ENCODE measurements at places on chromosomes 16 and 17.
A peak's percentile ranks its signal among the peaks of the same experiment; 100 is the strongest.

- DNase-seq = no peak
Measured at GRCh38 chr16:89314854-89315253, 97.4 kb downstream of the ZNF778 start.

DNA sequence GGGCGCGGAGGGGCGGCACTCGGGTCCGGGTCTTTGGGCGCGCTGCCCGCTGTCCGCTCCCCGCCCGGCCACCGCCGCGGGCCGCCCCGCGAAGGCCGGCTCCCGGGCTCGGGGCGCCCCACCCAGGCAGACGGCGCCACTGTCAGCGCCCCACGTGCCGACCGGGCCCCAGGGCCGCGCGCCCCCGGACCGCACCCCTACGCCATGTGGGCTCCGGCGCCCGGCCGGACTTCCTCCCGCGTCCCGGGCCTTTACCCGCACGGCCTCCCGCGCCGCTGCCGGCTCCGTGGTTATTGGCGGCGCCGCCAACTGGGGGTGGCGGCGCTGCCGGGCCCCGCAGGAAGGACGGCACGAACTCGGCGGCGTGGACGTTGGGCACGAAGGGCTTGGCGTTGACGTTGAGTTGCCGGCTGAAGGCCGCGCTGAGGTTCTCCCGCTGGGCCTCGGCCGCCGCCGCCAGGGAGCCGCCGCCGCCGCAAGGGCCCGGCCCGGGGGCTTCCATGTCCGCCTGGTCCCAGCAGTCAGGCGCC lies 577 bp downstream of the GSPT1 start:
- DNase-seq = peak; percentile 63

DNA sequence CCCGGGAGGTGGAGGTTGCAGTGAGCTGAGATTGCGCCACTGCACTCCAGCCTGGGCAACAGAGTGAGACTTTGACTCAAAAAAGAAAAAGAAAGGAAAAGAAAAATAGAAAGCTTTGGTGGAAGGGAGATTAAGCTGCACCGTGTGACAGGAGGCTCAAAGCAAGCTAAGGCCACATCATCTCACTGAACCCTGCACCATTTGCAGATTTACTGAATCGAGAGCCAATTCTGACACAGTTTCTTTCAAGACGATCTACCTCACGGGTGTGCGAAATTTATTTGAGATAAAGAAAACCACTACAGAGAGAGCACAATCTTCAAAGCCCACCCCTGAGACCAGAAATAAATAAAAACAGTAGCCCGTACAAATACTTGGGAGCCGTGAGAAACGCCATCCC lies 49.6 kb downstream of the RTN4RL1 start:
- DNase-seq = no peak

GRCh38 chr16:17272716-17273115 lies 198.0 kb downstream of the XYLT1 start:
- DNase-seq = no peak

GRCh38 chr16:57507136-57508034 lies 21.1 kb upstream of the DOK4 start:
- DNase-seq = no peak

DNA sequence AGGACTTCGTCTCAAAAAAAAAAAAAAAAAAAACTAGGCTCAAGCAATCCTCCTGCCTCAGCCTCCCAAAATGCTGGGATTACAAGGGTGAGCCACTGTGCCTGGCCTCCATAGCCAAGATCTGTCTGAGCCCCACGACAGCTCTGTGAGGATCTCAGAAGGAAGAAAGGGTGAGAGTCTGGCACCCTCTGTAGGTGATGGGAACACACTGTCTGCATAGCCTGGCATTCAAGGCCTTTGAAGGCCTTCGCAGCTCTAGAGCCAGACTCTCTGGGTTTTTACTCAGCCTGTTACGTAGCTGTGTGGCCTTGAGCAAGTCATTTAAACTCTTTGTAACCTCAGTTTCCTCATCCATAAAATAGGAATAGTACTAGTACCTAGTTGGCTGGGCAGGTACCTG lies 6.3 kb upstream of the XPO6 start:
- peak; percentile 18 for DNase-seq

- no peak for DNase-seq
Measured at GRCh38 chr16:78930561-78930960, 670.0 kb downstream of the MAF start.

DNA sequence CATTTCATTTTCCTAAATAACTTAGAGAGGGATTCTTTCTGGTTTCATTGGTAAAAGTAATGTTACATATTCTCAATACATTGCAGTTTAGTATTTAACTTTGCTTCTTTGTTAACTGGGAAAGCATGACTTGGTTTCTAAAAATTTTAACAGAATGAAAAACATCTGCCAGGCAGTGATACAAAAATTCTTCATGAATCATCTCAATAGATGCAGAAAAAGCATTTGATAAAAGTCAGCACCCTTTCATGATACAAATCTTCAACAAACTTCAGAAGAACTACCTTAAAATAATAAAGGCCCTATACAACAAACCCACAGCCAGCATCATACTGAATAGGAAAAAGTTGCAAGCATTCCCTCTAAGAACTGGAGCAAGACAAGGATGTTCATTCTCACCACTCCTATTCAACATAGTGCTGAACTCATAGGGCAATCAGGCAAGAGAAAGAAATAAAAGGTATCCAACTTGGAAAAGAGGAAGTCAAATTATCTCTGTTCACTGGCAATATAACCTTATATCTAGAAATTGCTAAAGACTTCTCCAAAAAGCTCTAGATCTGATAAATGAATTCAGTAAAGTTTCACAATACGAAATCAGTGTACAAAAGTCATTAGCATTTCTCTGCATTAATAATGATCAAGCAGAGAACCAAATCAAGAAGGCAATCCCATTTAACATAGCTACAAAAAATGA lies 50.4 kb downstream of the SLFN5 start:
- DNase-seq = no peak

GRCh38 chr17:80152081-80152702 lies 5.3 kb upstream of the EIF4A3 start:
- DNase-seq = no peak

DNA sequence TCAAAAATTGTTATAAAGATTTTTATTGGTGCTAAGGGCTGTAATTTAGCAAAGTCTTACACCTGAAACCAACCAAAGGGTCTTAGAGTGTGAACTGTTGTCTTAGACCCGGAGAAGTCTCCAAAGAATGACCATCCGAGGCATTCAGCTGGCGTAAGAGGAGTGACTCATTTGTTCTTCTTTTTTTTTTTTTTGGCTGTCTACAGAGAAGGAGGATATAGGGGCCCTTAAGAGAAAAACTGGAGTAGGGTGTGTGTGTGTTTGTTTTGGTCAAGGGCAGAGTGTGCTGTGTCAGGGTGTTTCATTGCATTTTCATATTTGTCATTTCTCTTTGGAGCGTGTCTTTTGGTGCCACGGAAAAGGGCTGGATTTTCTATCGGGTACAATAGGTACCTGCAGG lies 508.0 kb downstream of the WWOX start:
- no peak for DNase-seq

DNA sequence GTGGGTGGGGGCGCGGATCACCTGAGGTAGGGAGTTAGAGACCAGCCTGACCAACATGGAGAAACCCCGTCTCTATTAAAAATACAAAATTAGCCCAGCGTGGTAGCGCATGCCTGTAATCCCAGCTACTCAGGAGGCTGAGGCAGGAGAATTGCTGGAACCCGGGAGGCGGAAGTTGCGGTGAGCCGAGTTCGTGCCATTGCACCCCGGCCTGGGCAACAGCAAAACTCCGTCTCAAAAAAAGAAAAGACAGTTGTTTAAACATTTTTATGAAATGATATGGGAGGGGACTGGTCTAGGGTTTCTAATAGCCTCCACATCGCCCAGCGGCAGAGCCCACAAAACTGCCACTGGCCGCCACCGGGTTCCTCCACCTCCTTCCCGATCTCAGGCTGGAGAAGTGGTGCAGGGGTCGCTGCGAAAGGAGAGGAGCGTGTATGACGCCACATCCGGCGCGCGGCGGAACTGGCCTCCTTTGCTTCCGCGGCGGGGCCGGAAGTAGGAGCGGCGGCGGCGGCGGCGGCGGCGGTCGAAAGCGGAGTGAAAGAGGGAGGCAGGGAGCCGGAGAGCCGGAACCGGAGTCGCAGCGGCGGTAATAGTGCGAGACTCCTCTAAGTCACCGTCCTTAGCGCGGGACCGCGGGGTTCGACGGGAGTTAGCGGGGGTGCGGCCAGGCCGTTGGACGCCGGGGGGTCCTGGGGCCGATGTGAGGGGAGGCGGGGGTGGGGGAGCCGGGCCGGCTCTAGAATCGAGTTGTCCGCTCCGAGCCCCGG lies at the start of gene PPP4C:
Gene PPP4C, plus strand, starts transcription at position 492 of the 773 bp plus-strand sequence. CDS start 384 bp downstream, outside the sequence.
- peak; percentile 86 for DNase-seq

GRCh38 chr17:64653325-64653984 lies 8.7 kb downstream of the SMURF2 start:
- DNase-seq = no peak

GRCh38 chr17:76630151-76630550 lies 13.4 kb downstream of the ST6GALNAC1 start:
- no peak for DNase-seq

DNA sequence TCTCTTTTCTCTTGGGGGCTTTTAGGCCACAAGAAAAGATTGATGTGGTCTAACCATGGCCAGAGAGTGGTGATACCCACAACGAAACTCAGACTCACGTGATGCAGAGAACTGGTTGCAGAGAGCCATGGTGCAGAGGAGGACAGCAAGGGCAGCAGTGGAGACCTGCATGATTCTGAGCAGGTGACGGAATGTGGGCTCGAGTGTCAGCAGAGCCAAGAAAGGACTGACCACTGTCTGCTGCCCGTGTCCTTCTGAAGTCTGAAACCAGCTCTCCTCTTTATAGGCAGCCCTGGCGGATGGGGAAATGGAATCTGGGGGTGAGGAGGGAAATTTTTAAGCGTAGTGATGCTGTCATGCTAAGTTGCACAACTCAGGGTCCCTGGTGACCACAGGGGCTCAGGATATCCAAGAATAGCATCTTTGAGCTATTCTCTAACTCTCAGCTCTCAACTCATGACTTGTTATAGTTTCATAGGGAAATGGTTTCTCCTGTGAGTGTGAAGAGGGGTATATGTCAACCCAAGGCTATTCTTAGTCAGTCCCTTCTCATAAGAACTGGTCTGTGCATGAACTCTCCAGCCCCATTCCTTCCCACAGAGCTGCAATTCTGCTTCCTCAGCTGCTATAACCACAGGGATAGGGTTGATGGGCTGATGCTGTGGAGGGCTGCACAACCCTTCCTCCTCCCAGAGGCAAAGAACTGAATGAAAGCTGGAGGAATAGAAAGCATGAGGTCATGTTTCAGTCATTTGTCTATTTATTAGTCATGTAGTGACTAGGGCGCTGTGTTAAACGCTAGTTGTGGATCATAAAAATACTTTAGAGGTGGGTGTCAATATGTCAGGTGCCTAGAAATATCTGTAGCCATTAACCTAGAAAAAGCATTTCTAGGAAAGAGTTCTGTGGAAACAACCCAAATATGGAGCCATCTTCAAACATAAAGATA lies at the start of gene CCL3:
Gene CCL3, minus strand, starts transcription at position 256 of the 949 bp plus-strand sequence. Its CDS starts 85 bp downstream, at position 171.
- peak; percentile 89 for DNase-seq

DNA sequence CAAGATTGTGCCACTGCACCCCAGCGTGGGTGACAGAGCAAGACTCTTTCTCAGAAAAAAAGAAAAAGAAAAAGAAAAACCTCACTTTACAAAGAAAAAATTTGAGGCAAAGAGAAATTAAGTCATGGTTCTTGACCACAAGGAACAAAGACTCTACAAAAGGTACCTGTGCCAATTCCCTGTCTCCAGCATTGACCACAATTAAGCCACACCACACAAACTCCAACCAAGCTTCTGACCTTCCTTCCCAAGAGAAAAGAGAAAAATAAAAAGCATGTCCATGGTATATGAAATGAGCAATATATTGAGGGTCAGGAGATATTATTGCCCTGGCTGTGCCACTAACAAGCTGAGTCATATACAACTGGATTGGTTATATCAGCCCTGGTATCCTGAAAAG lies 146.3 kb upstream of the NOG start:
- no peak for DNase-seq

GRCh38 chr17:79413611-79414010 lies 197.2 kb downstream of the RBFOX3 start:
- DNase-seq = no peak

DNA sequence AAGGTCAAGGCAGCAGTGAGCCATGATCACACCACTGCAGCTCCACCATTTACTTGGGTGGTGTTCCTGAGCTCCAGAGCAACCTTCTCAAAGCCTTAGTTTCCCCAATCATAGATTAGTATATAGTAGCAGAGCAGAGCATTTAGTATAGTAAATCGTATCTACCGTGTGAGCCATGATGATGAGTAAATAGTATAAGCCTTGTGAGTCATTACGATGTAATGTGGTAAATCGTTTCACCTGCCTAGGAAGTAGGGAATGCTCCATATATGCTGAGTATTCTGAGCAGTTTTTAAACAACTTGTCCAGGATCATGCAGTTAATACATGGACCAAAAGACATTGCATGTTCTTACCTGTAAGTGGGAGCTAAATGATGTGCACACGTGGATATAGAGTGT lies 66.4 kb downstream of the SCNN1B start:
- DNase-seq = no peak

All from GM06990 (cell line).